ENCODE measurements at places on chromosomes 6 and 20.

DNA sequence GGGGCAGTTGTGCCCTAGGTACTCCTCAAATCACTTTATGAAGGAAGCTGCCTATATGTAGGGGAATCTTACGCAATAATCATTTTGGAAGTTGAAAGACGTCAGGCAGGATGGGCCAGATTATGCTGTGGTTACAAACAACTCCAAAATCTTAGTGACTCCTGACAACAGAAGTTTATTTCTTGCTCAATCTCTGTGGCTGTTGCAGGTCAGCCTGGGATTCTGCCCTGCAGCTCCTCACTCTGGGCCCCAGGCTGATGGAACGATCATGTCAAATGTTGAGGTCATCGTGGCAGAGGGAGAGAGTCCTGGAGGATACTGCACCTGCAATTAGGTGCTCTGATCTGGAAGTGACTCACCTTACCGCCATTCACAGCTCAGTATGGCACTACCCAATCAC is 88.4 kb downstream of the ZDHHC14 start:
- no peak for DNase-seq

- DNase-seq = no peak
Measured at GRCh38 chr6:108543175-108543940, 17.4 kb upstream of the FOXO3 start.

DNA sequence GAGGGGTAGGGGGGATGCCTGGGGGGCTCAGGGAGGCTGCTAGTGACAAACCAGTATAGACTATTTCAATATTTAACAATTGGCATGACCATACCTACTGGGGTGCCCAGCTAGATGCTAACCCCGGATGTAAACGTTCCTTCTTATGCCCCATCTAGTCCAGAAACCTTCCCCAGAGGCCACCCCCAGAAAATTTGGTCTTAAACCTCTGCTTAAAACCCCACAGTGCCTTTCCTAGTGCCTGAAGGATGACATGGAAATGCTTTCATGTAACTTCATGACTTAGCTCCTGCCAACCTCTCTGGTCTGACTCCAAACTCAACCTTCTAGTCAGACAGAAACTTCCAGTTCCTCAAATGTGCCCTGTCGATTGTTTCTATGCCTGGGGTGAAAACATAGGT is 52.0 kb downstream of the JPH2 start:
- DNase-seq = peak; percentile 48

DNA sequence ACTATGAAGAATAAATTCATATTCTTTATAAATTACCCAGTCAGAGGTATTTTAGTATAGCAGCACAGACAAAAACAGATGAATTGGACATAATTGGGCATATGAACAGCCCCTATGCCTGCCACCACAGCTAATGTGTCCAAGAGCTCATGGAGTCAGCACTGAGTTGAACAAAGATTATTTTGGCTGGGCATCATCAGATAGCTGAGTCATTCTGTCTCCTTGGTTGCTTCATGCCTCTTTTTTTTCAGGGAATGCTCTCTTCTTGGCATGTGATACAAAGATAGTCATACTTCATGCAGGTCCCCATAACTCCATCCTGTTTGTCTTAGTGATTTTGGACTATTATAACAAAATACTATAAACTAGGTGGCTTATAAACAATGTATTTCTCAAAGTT is 275.6 kb downstream of the TENT5A start:
- DNase-seq = no peak

DNA sequence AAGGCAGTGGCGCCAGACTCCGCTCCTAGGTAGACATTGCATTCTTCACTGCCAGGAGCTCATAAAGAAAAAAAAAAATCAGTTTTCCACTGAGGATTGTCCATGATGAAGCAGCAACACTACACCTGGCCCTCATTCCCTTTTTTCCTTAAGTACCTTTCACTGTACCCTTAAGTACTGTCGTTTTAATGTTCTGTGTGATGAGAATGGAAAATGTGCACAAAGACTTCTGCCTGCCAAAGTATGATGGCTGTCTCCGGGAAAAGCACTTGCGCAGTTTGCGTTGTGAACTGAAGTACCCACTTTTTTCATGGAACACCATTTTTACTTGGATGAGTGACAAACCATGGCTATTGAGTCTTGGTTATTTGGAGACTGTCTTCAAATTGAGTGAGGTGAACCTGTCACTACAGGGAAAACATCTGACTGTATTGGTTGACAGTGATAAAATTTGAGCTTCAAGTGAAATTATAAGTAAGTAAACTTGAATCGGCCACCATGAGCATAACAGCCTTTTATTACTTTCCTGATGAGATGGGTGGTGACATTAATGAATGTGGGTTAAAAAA is 104.8 kb downstream of the NCOA3 start:
- no peak for DNase-seq

- peak; percentile 73 for DNase-seq
Measured at GRCh38 chr20:4509825-4510522, 211.7 kb upstream of the PRND start.

All from RPMI7951 (cell line).